ENCODE measurements at places on chromosomes 16 and 17. TPM values are rescaled to one million over a fixed set of nuclear protein-coding genes. Genes with fewer than 3 reads are reported as not detected.

The FAM83G gene
- total RNA-seq = 3.0 TPM

The SLC22A31 gene
- not detected for total RNA-seq

The ASGR2 gene
- 12.9 TPM for total RNA-seq

The C16orf89 gene
- total RNA-seq = not detected

The MYH13 gene
- total RNA-seq = not detected

The SPATA32 gene
- 0.10 TPM for total RNA-seq

The LDAF1 gene
- total RNA-seq = 15.7 TPM

The SCN4A gene
- under 0.01 TPM for total RNA-seq

The CEP20 gene
- total RNA-seq = 24.5 TPM

The SPEM3 gene
- under 0.01 TPM for total RNA-seq

The SOX8 gene
- 1.0 TPM for total RNA-seq

The FLII gene
- 122 TPM for total RNA-seq

The PPY gene
- not detected for total RNA-seq

The TEKT3 gene
- not detected for total RNA-seq

The SULT1A2 gene
- total RNA-seq = 1.6 TPM

The RHBDL3 gene
- 0.73 TPM for total RNA-seq

The CEP131 gene
- 4.8 TPM for total RNA-seq

The HBA2 gene
- 22.1 TPM for total RNA-seq

The SMPD3 gene
- 2.6 TPM for total RNA-seq

All from mononuclear cell (primary cell).